ENCODE measurements at places on chromosomes 4 and X.

DNA sequence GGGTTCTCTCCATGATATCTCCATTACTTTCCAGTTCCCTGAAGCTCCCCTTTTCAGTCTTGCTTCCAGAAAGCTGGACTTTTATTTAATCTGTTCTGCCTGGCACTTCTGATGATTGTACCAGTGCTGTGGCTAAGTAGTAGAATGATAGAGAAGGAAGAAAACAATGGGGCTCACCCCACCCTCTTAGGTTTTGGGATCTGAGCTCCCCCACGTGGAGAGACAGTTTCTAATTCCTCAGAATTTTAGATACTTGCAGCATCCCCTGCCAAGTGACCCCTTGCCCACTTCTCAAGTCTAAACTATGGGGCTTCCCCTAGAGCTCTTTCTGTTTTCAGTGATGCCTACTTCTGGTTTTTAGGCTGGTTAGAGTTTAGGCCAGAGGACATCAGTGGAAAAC is 73.9 kb downstream of the GC start:
- DNase-seq = no peak

DNA sequence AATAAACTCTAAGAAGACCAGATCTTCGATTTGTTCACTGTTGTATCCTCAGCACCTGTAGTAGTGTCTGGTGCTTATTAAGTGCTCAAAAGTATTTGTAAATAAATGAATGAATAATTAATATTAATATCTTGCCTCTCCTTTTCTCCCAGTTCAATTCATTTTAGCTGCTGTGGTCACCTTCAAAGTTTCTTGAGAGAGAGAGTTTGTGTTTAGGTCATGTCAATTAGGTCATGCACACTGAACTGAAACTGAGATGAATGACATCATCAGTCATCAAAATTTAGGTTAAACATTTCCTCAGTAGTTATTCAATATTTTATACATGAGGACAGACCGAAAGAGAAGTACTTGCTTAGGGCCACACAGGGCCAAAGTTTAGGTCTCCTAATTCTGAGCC is 73.5 kb downstream of the ANXA3 start:
- DNase-seq = no peak

DNA sequence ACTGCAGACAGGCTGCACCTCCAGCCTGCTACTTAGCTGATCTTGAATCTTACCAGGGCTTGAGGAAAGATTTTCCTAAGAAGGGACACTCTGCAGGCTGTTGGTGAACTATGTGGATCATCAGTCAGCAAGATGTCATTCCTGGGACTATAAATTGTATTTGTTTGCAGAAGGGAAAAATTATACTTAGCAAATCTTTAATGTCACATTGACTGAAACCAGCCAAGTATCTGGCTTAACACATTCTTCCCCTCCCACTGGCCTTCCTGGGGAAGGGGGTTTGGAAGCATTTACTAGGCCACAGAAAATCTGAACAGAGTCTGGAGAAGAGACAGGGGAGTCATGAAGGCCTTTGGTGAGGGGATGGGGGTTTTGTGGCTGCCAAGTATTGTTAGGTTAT is 156.7 kb upstream of the EOLA2 start:
- DNase-seq = no peak

GRCh38 chrX:125544031-125544660 is 224.5 kb downstream of the TEX13C start:
- no peak for DNase-seq

DNA sequence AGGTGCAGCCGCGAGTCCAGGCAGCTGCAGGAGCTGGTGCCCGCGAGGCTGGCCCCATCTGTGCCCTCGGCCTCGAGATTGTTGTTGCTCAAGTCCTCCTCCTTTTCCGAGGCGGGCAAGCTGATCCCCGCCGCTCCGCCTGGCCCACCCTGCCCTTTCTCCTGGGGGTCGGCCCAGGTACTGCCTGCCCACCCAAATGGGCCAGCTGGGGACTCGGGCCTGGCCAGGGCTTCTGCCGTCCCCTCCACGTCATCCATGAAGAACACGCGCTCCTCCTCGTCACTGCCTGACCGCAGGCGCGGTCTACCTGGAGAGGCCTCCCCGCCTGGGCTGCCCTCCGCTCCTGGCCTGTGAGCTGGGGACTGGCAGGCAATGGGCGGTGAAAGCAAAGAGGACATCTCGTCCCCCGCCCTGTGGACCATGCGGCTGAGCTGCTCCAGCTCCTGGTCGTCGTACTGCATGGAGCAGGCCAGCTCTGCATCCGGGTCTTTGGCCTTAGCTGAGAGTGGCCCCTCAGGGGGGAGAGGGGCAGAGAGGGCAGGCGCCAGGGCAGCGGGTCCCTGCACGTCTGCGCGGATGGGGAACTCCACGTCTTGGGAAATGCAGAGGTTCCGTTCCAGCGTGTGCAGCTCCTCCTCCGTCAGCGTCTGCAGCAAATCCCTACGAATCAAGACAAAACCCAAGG is 43.1 kb upstream of the MXD4 start:
- DNase-seq = no peak

DNA sequence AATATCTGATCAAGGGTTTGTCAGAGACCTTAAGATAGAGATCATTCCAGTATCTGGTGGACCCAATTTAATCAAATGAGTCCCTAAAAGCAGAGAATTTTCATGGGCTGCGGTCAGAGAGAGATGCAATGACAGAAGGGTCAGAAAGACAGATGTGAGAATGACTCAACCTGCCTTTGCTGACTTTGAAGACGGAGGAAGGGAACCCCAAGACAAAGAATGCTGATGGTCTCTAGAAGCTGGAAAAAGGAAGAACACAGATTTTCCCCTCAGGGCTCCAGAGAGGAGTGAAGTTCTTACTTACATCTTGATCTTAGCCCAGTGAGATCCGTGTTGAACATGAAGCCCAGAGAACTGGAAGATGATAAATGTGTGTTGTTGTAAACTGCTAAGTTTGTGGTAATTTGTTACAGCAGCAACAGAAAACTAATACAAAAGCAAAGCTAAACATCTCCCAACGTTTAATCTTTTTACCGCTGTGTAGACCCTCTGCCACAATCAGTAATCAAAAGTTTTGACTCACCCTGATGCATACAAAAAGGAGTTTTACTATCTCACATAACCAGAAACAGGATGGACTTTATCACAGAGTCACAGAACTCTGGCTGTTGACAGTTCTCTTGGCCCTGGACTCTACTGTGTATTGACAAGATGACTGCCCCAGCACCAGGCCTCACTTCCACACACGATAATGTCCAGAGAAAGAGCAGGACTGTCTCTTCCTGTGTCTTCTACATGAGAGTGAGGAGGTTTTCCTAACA is 70.2 kb upstream of the MAGEB2 start:
- no peak for DNase-seq

DNA sequence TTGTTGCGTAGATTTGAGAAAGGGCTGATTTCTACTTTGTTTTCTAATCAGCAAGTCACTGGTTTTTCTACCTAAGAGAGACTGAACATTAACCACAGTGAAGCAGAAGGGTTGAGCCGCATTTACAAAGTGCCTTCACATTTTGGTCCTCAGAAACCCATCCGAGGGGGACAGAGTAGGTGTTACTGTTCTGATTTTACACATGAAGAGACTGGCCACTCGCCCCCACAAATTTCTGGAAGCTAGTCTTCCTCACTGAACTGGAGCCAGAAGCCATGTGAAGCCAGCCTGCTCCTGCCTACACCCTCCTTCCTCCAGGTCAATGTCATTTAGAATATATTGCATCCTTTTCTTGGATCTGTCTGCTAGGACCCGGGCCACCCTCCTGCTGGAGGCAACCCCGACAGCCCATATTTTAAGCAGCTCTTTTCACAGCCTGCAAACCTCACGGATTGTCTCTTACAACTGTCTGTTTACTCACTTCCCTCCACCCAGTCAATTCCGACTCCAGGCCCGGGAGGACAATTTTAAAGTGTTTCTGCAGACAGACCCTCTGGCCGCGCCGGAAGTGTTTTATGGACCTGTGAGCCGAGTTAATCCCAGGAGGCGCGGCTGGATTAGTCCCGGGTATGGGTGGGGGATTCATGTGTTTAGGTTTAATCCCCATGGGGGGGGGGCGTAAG is 73.2 kb upstream of the BCOR start:
- no peak for DNase-seq

DNA sequence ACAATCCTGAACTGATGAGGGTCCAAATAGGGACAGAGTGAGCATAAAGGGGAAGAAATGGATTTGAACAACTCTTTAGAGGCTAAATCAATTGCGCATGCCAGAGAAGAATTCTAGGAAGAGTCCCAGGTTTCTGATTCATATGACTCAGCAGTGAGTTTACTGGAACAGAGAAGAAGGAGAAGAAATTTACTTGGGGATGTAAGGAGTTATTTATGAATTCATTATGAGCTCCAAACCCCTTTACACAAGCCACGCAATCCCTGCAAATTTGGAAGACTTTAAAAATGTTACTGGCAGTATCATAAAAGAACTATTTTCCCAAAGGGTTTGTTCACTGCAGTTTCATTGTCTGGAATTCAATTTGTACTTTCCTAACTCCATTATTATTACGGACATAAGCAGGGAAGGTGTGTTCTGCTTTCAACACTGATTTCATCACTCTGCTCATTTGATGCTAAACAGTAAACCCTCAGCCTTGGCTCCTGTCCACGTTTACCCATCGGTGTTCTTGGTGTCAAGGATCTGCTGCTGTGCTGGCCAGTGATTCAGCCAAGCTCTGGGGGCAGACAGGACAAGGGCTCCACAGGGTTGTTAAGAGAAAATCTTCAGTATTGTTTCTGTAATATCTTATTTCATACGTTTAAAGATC is 273.7 kb downstream of the HNRNPD start:
- DNase-seq = no peak

GRCh38 chrX:44569122-44569521 is 26.5 kb upstream of the FUNDC1 start:
- no peak for DNase-seq

DNA sequence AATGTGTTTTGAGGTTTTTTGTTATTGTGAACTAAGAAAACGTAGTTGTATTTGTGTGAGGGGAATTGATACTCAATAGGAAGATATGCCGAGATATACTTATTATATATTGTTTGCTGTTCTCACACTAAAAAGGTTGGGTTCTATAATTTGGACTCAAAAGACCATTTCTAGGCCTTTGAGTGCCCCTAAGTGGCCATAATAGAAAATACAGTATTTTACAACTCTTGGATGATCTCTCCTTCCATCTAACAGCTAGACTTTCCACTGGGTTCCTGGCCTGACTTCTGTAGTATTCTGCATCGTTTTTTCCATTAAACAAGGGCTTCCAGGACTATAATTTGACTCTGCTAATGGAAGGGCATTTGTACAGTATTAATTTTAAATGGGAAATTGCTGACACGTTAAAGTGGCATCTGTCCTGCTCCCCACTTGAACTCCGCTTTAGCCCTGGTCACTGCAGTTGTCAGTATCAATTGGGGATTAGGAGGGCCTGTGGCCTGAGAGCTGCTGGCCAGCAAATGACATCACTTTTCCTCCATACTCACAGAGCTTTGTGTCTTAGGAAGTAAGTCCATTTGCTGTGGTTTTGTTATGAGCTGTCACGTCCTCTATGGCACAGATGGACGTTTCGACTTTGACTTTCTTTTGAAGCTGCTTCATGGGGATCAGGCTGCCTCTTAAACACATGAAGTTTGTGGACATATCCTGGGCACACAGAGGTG is 176.9 kb downstream of the SLIT2 start:
- no peak for DNase-seq

DNA sequence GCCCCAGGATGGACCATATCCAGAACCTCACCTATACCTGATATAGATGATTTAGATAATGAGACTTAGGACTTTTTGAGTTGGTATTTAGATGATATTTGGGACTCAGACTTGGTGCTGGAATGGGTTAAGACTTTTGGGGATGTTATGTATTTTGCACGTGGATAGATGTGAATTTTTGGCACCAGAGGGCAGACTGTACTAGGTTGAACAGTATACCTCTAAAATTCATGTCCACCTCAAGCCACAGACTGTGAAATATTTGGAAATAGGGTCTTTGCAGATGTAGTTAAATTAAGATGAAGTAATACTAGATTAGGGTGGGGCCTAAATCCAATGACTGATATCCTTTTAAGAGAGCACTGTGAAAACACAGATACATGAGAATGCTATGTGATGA is 15.6 kb downstream of the RBM41 start:
- no peak for DNase-seq

- no peak for DNase-seq
Observed at GRCh38 chr4:187236209-187236890, 512.7 kb upstream of the FAT1 start.

- peak; percentile 31 for DNase-seq
Observed at GRCh38 chr4:147707892-147708672, 23.8 kb upstream of the ARHGAP10 start.

- no peak for DNase-seq
Observed at GRCh38 chr4:41546638-41547037, 8.7 kb downstream of the LIMCH1 start.

DNA sequence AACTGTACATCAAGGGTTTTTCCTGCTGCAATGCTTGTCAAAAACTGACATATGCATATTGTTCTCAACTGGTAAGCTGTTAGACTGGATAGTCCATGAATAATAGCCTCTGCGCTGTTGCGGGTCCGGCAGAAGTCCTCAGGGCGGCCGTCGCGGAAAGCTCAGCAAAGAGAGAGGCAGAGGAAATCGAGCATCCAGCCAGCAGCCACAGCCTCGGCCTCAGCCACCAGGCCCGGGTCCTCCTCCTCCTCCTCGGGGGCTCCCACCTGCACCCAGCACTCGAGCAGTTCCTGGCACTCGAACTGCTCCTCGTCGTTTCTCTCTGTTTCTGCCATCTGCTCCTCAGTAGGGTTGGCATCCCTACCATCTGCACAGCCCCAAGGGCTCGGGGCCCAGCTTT is 53.7 kb downstream of the UPRT start:
- DNase-seq = no peak

DNA sequence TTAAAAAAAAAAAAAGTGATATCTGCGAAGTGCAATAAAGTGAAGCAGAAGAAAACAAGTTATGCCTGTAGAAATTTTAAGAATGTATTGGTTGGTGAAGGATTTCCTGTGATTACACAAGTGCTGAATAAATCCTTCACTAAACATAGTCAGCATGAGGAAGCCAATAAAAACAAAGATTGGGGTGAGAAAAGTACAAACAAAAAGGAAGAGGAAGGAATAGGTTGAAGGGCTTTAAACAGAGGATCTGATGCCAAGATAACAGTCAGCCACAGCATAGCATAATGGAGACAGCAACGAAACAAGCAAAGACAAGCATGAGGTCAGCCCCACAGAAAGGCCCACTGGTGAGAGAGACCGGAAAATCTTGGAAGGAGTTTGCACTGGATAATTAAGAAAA is 372.2 kb downstream of the ADAM29 start:
- DNase-seq = no peak

- no peak for DNase-seq
Observed at GRCh38 chr4:77177199-77177598, 20.2 kb downstream of the CCNG2 start.

GRCh38 chrX:85114776-85115175 is 111.1 kb downstream of the APOOL start:
- DNase-seq = no peak

All from stimulated activated CD8-positive, alpha-beta memory T cell treated with anti-CD3 and anti-CD28 coated beads, Interleukin-7, amount 100 ng/mL, for 1 hour (primary cell).